ENCODE measurements at places on chromosomes 1 and 21.

DNA sequence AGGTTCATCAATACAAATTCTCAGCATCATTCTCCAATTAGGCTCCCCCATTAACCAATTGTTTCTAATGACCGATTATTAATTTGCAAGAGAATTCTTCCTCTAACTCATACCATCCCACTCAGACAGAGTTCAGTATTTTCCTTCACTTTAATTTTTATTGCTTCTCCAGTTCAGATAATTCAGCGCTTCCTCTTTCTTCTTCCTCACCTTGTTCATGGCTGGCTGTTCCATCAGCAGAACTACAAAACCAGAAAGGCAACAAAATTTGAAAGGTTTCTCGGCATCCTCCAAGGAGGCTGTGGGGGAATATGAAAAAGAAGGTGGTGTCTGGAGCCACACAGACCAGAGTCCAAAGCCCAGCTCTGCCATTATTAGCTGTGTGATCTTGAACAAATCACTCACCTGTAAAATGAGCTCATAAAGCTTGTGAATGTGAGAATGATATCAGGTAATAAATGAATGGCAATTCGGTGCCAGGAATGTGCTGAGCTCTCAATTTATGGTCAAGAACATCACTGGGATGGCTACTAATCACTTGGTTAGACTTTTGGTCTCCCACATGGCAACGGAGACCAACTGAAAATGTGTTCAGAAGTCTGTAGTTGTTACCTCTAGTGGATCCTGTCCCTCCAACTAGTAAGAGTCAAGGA is 11.7 kb upstream of the ZNF436 start:
- no peak for DNase-seq

- DNase-seq, result no peak
These were observed 28.3 kb upstream of the EPHA8 start for GRCh38 chr1:22534951-22535350.

GRCh38 chr1:166330096-166330495 is 163.3 kb upstream of the FAM78B start:
- no peak for DNase-seq

DNA sequence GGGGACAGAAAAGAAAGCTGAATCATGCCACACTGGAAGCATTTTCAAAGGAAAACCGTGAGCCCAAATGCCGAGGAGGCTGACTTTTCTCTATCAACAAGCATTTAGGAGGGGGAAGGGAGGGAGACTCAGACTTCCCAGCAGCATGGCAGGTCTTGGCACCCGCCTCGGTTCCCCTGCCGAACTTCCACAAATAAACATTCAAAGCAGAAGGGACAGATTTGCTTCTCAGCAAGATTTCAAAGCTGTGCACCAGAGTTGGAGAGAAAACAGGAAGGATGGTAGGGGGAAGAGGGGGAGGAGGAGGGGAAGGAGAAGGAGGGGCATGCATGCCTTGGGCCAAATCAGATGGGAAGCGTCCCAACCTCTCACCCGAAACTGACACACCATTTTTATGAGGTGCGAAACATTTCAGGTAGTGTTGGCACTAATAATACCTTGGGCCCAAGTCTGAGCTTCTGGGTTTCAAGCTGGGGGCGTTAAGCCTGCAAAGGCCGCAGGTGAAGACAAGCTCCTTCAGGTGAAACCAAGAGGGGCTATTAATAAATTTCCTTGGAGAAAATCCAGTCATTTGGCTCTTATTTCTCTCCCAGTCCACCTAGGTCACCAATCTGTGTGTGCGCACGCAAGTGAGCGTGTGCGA is 26.4 kb downstream of the ABCA4 start:
- DNase-seq, result no peak

GRCh38 chr1:83632906-83633305 is 366.0 kb downstream of the TTLL7 start:
- DNase-seq, result no peak

- DNase-seq, result no peak
These were observed 84.8 kb upstream of the CACNA1E start for GRCh38 chr1:181398544-181398943.

- no peak for DNase-seq
These were observed 2.3 kb downstream of the TNNT2 start for GRCh38 chr1:201375169-201375568.

GRCh38 chr1:26945728-26946127 is 14.5 kb downstream of the KDF1 start:
- no peak for DNase-seq

GRCh38 chr1:206047271-206047670 is 5.7 kb upstream of the RHEX start:
- no peak for DNase-seq

GRCh38 chr1:118841521-118841920 is 146.6 kb downstream of the TBX15 start:
- DNase-seq, result no peak

DNA sequence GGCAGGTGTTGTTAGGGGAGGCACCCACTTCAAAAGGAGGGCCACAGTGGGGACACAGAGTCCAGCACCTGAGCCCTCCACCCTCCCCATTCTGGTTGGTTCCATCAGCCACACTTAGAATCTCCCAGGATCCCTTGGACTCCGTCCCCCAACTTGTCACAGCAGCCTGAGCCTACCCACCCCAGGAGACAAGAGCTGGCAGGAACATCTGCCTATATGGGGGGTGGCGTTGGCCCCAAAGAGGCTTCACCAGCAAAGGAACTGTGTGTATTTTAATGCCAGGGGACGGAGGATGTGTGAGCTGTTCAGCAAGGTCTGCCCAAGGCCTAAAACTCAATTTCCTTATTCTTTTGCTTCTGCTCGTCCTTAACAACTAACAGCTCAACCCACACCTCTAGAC is 86.4 kb upstream of the TMEM51 start:
- no peak for DNase-seq

GRCh38 chr21:17089091-17089491 is 423.8 kb upstream of the CXADR start:
- DNase-seq, result no peak

DNA sequence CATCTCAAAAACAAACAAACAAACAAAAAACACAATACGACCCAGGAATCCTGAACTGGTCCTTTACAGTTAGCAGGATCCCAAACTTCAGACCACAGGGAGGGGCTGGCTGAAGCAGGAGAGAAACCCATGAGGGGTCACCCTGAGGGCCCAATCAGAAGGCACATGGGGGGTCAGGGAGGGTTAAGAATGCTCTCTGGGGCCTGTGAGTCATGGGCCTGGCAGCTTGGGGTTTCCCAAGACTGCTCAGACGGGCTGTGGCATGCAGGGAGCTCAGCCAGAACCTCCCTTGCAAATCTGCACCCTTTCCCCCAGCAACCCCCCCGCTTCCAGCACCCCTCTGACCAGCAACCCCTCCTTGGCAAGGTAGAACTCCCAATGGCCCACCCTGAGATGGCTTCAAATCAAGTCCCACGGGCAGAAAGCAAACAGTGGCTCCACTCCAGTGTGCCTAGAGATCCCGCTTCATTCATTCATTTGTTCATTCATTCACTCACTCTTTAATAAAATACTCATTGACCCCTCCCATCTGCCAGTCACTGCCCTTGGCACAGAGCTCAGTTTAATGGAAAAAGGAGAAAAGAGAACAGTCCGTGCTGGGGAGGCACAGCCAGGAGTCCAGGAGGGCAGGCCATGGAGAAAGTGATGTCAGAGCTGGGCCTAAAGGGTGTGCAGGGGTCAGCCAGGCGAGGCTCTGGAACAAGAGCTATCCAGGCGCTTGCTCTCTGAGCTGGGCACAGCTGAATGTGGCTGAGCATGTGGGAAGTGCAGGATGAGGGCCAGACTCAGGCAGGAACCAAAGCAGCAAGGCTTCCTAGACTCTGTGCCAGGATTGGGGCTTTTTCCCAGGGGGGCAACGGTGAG is 8.2 kb downstream of the UQCRHL start:
- DNase-seq, result no peak

- no peak for DNase-seq
These were observed 384.5 kb upstream of the C1orf87 start for GRCh38 chr1:60458111-60458510.

- no peak for DNase-seq
These were observed 31.4 kb downstream of the IFI16 start for GRCh38 chr1:159040893-159041724.

- no peak for DNase-seq
These were observed 416.6 kb upstream of the RUNX1 start for GRCh38 chr21:35465741-35466140.

GRCh38 chr1:116762281-116762680 is 8.1 kb downstream of the CD2 start:
- DNase-seq, result no peak

DNA sequence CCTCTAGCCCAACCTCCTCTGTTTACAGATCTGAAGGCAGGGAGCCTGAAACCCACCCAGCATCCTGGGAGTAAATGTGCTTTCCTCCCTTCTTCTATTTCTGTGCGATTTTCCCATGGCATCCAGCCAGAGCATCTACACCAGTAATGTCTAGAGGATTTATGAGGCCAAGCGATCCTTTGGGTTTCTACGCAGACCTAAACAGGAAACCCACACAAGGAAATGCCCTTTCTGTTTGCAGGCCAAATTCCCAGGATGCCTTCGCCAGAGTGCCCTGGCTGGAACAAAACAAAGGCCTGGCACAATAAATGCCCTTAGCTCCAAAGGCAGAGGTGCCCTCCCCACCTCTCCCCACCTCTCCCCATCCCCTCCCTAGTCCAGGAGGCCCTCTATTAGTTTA is 110.5 kb upstream of the CDC42BPA start:
- DNase-seq, result no peak
